ENCODE measurements at places on chromosomes 1 and 21.

- no peak for DNase-seq
Measured at GRCh38 chr1:30232288-30232899, 491.0 kb downstream of the MATN1 start.

GRCh38 chr21:35540950-35541638 is 492.0 kb upstream of the RUNX1 start:
- DNase-seq = no peak

DNA sequence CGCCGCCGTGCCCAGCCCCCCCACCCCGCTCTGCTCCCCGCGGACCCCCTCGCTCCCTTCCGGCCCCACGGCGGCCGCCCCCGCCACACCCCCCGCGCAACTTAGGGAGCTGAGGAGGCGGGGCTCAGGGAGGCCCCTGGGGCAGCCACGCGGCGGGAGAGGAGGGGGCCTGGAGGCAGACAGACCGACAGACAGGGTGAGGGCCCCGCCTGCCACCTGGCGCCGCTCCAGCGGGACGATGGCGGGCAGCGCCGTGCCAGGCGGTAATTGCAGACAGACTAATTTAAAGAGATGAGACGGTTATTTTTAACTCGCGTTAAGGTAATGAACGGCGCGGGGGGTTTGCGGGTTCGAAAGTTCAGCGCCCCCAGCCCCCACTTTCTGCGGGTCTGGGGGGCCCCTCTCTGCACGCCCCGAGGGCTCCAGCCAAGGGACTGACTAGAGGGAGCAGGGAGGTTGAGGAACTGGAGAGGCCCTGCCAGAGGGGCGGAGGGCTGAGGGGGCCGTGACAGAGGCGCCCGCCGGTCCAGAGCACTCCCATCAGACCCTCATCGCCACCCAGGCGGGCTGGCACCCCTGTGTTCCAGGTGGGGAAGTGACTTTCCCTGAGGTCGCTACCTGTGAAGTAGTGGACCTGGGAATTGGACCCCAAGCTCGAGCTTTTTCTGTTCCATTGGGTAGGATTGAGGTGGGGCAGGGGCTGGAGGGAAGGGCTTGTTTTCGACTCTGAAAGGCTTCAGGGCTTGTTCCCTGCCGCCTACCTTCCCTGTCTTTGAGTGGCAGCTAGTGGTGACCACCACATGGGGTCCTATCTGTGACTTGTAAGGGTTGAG is 5.4 kb downstream of the FOXO6 start:
- DNase-seq = peak; percentile 67

DNA sequence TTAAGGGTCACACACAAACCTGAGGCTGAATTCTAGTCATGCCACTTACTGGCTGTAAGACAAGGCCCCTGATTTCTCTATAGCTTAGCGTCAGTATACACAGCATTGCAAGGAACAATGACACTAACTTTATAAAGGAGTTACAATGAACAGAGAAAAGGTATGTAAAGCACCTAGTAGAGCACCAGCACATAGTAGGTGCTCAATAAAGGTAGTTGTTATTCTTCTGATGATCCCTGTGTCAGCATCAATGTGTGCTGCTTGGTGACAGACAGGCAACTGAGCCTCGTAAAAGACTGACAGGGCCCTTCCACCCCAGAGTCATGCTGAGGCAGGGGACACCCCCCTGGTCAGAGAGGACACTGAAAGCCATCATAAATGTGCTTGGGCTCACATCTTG is 43.2 kb downstream of the GRHL3 start:
- no peak for DNase-seq

GRCh38 chr1:169099561-169099960 is 6.9 kb upstream of the ATP1B1 start:
- no peak for DNase-seq

DNA sequence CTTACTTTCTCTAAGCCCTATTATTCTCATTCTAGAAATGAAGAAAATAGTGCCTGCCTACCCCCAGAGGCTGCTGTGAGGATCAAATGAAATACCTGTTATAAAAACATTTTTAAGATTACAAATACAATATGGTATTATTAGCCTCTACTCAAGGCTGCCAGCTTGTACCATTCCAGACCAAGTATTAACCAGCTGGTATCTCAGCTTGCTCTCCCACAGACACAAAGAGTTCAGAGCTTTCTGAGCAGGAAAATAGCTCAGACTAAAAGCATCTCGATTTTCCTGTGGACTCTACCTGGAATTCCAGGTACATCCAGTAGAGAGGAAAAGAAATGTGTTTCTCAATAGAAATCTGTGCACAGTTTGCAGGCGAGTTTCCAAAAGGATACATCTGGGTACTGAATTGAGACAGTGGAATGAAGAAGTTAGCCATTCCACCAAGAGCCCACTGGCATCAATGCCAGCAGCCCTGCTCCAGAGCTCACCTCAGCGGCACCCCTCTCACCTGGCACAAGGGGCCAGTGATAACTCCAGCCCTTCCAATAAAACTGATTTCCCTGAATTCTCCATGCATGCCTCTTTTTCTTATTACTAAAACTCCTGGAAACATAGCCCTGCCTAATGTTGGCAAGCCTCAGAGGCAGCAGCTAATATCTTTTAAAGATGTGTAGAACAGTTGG is 31.0 kb downstream of the TGFBR3 start:
- no peak for DNase-seq

GRCh38 chr1:70361727-70362398 is 7.3 kb upstream of the ANKRD13C start:
- DNase-seq = no peak

GRCh38 chr1:202862679-202863560 is 26.0 kb downstream of the RABIF start:
- no peak for DNase-seq

GRCh38 chr1:115302390-115302961 is 35.6 kb downstream of the NGF start:
- no peak for DNase-seq

GRCh38 chr1:9311029-9311428 is 18.3 kb downstream of the SPSB1 start:
- DNase-seq = no peak

DNA sequence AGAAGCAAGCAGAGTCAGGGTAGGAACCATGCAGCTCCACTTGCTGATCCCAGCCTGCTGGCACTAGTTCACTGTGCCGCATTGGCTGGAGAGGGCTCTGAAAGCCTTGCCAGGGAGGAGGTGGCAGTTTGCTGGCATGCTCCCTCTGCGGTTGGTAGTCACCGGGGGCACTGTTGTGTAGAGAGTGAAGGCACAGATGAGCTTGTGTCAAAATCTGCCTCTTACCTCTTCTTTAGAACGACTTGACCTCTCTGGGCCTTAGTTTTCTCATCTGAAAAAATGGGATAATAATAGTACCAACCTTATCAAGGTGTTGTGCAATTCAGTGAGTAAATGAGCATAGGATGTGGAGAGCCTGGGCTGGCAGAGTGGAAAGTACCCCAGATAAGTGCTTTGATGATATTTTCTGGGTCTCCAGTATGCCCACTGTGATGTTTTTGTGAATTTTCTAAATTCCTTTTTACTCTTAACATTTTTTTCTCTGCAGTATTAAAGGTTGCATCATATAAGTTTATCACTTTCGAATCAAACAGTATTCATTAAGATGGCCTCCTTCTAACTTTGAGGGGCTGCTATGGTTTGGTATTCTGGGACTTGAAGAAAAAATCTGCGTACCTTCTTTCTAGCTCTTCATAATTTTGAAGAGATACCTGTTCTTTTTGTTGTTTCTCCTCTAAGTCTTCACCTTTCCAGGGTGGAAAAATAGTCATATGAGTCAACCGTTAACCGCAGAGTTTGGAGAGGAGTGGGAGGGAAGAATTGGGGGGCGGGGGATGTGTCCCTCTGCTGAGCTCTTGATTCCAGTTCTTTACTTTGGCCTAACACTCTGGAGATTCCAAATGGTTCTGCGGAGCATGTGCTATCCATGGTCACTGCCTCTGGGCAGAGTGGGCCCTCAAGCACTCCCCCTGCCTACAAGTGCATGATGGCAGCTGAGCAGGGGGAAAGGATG is 26.8 kb downstream of the SZRD1 start:
- no peak for DNase-seq

DNA sequence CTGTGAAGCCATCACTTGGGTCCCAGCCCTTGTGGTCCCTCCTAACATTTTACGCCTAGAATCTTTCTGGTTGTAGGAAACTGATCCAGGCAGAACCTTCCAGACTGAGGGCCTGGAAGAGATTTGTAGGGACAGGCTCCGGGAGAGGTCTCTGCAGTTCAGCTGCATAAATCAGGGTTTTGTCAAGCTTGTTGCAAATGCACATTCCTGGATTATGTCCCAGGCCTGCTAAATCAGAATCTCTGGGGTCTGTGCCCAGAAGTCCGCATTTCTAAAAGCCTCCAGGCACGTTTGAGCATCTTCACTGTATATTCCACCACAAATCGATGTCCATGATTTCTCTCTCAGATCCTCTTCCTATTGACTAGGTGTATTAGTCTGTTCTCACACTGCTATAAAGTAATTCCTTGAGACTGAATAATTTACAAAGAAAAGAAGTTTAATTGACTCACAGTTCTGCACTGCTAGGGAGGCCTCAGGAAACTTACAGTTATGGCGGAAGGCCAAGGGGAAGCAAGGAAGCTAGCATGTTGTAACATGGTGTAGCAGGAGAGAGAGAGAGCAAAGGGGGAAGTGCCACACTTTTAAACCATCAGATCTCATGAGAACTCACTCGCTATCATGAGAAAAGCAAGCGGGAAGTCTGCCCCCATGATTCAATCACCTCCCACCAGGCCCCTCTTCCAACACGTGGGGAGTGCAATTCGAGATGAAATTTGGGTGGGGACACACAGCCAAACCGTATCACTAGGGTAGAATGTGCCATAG is 1.2 kb upstream of the FHAD1 start:
- DNase-seq = no peak

- DNase-seq = no peak
Measured at GRCh38 chr1:55593298-55593697, 378.1 kb upstream of the USP24 start.

- no peak for DNase-seq
Measured at GRCh38 chr1:101344745-101345144, 107.9 kb downstream of the S1PR1 start.

- no peak for DNase-seq
Measured at GRCh38 chr1:65310078-65310587, 790 bp downstream of the DNAJC6 start.

DNA sequence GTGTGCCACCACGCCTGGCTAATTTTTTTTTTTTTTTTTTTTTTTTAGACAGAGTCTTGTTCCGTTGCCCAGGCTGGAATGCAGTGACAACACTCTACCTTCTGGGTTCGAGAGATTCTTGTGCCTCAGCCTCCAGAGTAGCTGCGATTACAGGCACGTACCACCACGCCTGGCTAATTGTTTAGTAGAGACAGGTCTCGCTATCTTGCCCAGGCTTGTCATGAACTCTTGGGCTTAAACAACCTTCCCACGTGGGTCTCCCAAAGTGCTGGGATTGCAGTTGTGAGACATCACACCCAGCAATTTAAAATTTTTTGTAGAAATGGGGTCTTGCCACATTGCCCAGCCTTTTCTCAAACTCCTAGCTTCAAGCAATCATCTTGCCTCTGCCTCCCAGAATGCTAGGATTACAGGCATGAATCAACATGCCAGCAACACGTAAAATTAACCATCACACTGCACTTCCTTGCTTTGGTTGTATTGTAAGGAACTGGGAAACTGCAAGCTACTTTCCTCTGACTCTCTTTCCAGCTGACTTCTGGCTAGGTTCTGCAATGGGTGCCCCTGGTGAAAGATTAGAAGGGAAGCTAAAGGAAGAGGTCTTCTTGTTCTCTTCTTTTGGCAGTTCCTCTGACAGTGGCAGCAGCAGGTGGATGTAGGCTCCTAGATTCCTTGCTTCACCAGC is 13.9 kb upstream of the IL6R start:
- no peak for DNase-seq

DNA sequence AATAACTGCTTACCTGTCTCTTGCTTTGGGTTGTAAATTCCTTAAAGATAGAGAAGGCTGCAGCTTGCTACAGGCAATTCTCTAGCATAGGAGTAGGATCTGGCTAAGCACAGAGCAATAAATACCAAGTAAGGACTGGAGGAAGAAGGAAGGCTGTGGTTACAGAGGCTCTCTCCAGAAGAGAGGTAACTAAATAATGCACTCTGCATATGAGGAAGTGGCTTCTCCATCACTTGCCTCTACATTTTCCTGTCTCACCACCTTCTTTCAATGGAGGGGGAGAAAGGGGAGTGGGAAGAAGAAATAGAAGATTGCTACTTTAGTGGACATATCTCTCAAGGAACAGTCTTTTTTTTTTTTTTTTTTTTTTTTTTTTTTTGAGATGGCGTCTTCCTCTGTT is 60.9 kb upstream of the LAX1 start:
- no peak for DNase-seq

DNA sequence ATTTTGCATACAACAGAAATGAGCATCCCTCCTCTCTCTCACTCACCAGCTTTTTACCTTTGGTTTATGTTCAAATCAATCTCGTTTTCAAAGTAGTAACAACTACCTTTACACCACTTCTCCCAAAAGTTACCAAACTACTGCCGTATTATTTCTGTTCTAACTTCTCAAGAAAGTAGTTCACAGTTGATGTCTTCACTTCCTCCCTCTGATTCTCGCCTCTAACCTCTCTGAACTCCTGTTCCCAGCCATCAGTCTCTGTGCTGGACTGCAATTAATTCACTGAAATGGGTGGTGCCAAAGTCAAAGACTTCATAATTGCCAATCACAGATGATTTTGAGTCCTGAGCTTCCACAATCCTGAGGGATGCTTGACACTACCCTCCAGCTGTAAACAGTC is 54.0 kb downstream of the ZNF281 start:
- DNase-seq = no peak

DNA sequence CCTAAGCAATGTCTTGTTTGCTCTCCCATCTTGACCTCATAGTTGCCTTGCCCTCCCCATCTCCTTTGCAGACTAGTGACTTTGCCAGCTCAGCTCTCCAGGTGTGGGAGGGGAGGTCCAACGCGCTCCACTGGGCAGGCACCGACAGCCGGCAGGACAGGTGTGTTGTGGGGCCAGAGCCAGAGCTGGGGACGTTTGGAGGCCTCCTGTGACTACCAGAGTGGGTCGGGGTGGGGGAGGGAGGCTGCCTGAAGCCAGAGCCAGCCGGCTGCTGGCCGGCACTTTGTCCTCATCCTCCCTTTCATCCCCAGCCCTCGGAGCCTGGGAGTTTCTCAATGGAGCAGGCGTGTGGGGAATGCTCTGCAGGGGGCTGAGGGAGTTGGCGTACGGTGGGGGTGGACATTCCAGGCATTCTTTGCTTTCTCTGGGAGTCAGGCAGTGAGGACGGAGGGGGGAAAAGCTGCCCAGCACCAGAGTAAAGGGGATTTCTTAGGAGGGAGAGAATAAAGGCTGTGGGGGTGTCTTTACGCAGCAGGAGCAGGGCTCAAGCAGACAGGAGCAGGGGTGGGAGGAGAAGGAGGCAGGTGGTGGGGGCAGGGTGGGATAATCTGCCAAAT is 20.2 kb downstream of the NUAK2 start:
- DNase-seq = no peak

DNA sequence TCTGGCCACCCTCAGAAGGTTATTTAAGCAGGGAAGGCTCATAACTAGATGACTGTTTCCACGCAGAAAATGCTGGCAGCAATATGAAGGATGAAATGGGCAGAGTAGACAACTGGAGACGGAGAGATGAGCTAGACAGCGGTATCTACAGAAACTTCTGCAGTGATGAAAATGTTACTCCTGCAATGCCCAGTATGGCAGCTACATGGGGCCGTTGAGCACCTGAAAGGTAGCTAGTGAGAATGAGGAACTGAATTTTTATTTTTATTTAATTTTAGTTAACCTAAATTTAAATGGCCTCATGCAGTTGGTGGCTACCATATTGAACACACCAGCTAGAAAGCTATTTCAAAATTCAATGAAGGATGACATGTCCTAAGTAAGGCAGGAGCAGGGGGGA is 27.3 kb downstream of the SIPA1L2 start:
- no peak for DNase-seq
